A549 treated with ZK216348 at 1 μM for 4 hours (cell line): ENCODE measurements at places on chromosomes 7 and 10. TPM values are rescaled to one million over a fixed set of nuclear protein-coding genes. Genes with fewer than 3 reads are reported as not detected.

The PON3 gene
- 33.5 to 45.3 TPM (median 34.6 TPM) in 5 replicates for total RNA-seq

The KIF11 gene
- total RNA-seq, result 23.7 to 46.9 TPM (median 35.8 TPM) in 5 replicates

The CRPPA gene
- 0.25 to 0.98 TPM (median 0.62 TPM) in 5 replicates for total RNA-seq

The FZD8 gene
- 3.2 to 7.0 TPM (median 6.1 TPM) in 5 replicates for total RNA-seq

The NEUROD6 gene
- not detected in 5 replicates for total RNA-seq

The CYP2E1 gene
- total RNA-seq, result 0.26 to 0.37 TPM (median 0.31 TPM) in 4 of 5 replicates, not detected in the other

The ACTR3C gene
- not detected in 5 replicates for total RNA-seq

The SPDYE6 gene
- not detected in 5 replicates for total RNA-seq
